ENCODE measurements at places on chromosomes 3 and 15. TPM values are rescaled to one million over a fixed set of nuclear protein-coding genes. Genes with fewer than 3 reads are reported as not detected.

- DNase-seq = peak; percentile 13
Observed at GRCh38 chr3:28326458-28326926, 22.0 kb upstream of the ZCWPW2 start.

- no peak for DNase-seq
Observed at GRCh38 chr3:12752809-12753208, 6.2 kb downstream of the TMEM40 start.

DNA sequence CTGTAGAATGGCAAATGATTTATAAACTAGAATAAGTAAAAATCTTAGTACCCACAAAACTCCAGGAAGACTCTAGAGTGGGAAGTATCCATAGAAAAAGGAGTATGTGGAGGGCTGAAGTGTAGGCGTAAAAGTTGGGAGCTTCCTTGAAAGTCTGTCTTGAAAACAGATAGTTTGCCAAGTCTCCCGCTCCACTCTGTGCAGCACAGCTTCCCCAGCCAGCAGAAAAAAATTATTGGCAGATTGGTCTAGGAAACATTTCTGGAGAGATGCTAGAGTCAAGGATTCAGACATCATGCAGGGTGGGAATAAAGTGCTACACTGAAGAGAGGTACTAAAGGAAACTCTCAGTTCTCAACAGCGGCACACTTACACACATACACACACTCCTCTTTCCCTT, 53.4 kb upstream of the CD200R1L start:
- DNase-seq = no peak

The GP9 gene
- total RNA-seq = not detected

The CNTN3 gene
- not detected for total RNA-seq
